Astrocyte of the hippocampus (primary cell): ENCODE measurements at places on chromosomes 4 and X.

GRCh38 chrX:80423744-80424143 is 3.5 kb downstream of the TENT5D start:
- DNase-seq, result no peak

- DNase-seq, result no peak
These were observed 14.2 kb downstream of the ADGRA3 start for GRCh38 chr4:22501715-22502095.

- DNase-seq, result no peak
These were observed 277.3 kb upstream of the TRPC5 start for GRCh38 chrX:112359906-112360305.

- DNase-seq, result no peak
These were observed 94.3 kb downstream of the HPRT1 start for GRCh38 chrX:134554291-134554690.

- DNase-seq, result no peak
These were observed 7.1 kb downstream of the CTPS2 start for GRCh38 chrX:16705370-16705769.

DNA sequence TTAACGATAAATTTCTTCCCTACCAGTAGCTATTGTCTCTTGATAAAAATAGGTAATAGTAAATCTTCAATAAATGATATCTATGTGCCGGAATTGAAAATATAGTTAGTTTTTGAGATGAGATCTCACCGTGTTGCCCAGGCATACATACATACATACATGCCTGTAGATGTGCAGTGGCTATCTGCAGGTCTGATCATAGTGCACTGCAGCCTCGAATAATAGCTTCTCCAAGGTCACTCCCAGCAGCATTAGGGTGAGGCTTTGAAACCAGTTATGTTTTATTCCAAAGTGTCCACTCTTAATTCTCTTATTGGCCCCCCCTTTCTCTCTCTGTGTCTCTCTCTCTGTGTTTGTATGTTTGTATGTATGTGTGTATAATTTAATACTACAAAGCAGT is 37.5 kb downstream of the ZFX start:
- no peak for DNase-seq

- DNase-seq, result no peak
These were observed 8.1 kb downstream of the ACSL1 start for GRCh38 chr4:184817494-184818215.

DNA sequence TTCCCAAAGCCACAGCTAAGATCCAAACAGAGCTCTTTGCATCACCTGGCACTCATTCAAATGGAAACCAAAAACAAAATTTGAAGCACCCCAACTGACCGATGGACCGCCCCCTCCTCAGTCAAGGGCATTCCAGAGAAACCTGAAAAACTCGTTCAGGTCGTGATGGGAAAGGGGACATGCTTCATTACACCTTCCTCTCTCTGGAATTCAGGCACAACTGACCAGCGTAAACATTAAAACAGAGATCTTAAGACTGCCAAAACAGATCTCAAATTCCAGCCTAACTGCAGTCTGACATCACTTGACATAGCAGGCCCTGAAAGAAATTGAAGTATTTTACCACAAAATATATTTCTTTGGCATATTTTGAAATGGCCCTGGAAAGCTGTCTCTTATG is 28.5 kb downstream of the PTTG2 start:
- DNase-seq, result peak; percentile 67
